ENCODE measurements at places on chromosomes 6 and 20.

GRCh38 chr20:20009784-20010253 is 7.3 kb upstream of the NAA20 start:
- DNase-seq: no peak

DNA sequence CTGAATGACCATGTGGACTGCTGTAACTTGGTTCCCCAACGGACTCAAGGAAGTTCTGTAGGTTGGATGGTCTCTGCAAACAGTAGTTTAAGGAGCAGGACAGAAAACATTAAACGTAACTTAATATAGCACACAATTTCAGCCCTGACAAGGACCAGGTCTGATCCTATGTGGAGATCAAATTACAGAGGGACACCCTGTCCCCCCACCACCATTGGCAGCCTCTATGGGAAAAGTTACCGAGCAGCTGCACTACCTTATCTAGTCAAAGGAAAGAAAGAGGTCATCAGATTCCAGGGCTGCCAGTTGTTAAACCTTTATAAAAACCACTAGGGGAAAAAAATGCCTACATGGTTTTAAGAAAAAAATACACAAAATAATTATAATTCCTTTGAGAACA is 191.5 kb upstream of the RSPO3 start:
- no peak for DNase-seq

DNA sequence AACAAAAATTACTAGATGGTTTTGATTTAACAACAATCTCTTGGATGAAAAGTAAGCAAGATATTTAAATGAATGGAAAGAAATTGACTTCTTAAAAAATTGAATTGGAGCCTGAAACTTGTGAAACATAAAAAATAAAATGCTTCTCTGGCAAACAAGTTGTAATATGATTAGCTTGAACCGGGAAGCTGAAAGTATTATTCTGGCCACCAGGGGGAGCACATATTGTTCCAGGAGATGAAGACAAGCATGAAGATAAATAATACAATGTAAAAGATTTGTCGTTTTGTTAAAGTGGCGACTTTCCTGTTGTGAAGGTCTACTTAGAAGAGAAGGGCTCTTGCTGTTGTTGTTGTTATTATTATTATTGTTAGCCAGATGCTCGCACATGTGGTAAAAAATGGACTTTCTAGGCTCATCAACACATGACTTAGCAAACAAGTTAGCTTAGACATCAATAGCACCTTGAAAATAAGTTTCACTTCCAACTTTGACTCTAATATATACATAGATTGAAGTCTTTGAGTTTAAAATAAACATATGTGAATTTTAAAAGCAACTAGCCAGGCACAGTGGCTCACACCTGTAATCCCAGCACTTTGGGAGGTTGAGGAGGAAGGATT is 14.2 kb downstream of the PAX1 start:
- DNase-seq: peak; percentile 74

GRCh38 chr20:34066476-34067090 is 45.5 kb downstream of the EIF2S2 start:
- no peak for DNase-seq
